ENCODE measurements at places on chromosomes 2 and 18.

- no peak for DNase-seq
These were observed 72.5 kb upstream of the HDAC4 start for GRCh38 chr2:239473211-239473805.

DNA sequence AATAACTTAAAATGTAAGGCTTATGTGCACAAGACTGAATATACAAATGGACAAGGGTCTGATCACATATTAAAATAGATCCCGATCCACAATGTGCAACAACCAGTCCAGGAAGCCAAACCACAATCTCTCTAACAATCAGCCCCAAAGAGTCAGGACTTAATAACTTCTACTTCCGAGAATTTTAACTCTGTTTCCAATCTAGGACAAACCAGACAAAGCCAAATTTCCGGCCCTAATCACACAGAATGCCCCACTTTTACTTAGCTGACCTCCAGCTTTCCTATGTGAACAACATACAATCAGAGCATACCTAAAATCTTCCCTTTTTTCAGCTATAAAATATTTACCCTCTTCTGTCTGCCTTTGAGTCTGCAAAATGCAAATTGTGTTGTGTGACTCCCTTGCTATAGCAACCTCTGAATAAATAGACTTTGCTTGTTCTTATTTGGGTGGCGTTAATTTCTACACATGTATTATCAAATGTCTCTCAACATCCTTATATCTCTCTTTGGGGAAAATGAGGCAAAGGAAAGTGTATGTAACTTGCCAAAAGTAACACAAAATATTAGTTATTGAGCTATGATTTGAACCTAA, 381.9 kb upstream of the MC4R start:
- DNase-seq, result no peak

DNA sequence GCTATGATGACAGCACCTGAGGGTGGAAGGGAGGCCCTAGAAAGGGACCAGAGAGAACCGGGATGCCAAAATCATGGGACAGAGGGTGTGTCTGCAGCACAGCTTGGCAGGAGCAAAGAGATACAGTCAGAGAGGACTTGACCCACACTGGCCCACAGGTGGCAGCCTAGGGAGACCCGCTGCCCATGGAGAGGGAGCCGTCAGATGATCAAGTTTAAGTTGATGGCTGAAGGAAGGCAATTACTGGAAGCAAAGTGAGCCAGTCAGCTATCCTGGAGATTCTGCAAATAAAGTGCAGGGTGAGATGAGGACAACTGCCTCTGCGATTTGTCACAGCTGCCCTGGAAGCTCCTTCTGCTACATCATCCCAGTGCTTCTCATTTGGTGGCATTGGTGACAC, 74.0 kb downstream of the CMPK2 start:
- DNase-seq, result no peak

DNA sequence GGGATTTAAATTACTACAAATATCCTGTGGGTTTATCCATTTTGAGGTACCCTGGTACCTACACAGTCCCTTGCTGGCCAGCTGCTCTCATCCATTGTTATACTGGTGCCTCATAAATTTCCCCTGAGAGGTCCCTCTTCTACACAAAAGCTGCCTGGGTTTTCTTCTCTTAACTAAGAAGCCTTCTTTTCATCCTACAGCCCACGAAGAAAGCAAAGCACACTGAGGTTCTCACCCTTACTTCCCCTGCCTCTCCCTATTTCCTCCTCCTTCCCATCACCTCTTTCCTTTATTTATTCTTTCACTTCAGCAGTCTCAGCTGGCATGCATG, 154.9 kb downstream of the CSRNP3 start:
- DNase-seq, result no peak

- DNase-seq, result no peak
These were observed 145.1 kb downstream of the ASB1 start for GRCh38 chr2:238571661-238572372.

DNA sequence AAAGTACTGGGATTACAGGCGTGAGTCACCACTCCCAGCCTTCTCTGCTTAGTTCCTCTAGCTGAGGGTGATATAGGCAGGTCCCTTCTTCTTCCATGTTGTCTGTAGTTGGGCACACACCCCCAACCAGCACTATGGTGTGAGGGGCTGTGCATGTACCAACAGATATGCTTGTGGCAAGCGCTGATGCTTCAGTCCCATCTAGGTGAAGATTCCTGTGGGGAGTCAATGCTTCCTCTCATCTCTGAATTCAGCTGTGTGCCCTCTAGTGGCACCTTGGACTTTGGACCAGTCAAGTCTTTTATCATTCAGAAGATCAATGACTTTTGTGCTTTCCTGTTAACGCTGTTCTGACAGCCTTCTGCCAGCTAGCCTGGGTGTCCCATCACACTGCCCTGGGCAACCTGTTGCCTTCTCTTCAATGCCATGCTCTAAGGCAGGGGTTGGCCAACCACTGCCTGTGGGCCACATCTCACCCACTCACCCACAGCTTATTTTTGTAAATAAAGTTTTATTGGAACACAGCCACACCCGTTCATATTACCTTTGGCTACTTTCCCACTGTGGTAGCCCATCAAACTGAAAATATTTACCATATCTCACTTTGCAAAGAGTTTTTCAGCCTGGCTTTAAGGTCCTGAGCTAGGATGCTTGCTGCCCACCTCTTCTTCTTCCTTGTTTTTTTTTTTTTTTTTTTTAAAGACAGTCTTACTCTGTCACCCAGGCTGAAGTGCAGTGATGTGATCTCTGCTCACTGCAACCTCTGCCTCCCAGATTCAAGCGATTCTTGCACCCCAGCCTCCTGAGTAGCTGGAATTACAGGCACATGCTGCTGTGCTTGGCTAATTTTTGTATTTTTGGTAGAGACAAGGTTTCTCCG, 51.0 kb downstream of the NPAS2 start:
- no peak for DNase-seq

DNA sequence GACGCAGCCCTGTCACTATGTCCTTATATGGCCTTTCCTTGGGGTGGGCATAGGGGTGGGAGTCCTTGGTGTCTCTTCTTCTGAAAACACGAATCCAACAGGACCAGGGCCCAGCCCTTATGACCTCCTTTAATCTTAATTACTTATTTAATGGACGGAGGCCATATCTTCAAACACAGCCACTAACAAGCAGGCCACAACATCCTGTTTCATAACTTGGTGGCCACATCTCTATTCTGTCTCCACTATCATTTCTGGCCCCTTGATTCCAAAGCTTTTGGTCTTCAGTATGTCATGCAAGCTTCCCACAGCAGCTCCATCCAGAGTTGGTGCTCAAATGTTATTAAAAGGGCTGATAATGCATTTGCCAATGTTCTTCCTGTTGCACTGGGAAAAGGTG, 287.3 kb upstream of the SMIM21 start:
- DNase-seq, result no peak

DNA sequence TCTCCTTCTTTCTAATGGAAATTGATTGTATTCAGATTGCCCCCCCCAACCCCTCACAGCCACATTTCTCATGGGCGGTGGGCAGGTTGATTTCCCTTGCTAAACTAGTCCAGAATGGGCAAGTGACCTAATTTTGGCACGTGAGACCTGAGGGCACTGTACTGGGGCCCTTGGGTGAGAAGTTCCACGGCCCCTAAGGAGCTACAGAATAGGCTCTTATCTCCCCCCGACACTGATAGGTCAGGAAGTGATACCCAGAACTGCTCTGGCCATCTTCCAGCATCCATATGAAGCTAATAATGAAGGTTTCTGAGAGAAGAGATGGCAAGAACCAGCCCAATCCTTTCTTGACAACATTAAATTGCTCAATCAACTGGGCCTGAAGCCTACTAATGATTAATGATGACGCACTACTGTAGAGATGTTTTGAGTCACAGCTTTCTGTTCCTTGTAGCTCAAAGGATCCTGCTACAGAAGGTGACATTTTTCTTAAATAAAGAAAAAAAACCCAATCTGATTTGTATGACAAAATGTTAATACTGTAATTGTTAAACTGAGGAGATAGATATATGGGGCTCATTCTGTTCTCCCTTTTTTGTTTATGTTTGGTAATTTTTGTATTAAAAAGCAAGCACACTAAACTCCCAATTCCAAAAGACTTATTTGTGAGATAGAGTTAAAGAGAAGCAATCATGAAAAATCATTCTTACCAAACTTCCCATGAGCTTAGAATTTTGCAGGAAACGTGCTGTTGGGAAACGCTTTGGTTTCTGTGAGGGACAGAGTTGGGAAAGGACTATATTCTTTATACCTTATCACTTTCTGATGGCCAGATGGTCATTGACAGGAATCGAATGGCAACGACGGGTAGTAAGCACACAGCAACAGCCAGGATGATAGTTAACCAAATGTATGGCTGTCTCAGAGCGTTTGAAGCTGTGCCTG, 28.2 kb upstream of the NARS1 start:
- peak; percentile 77 for DNase-seq

DNA sequence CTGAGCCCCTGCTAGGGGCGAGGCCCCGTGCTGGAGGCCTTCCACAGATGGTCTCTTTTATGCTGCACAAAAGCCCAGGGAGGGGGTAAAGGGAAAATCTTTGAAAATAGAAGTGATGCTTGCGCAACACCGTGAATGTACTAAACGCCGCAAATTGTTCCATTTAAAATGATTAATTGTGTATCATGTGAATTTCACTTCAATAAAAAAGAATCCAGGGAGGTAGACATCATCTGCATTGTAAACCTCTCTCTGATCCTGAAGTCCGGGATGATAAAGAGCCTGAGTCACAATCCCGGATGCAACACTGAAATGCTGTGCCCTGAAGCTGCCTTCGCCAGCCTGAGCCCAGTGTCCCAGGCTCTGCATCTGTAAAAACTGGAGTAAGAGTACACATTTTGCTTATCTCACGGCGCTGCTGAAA, 107.7 kb upstream of the PPP1CB start:
- no peak for DNase-seq

DNA sequence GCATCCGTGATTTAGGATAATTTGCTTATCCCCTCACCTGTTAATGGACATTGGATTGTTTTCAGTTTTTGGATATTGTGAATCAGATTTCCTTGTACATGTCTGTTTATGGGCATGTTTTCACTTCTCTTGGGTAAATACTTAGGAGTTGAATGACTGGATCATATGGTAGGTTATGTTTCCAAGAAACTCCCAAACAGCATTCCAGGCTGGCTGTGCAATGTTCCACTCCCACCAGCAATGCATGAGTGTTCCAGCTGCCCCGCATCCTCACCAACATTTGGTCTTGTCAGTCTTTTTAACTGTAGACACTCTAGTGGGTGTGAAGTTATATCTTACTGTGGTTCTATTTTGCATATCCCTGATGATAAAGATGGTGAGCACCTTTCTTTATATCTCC, 8.9 kb upstream of the LRRFIP1 start:
- DNase-seq, result no peak

GRCh38 chr2:169561364-169561763, 12.3 kb downstream of the FASTKD1 start:
- DNase-seq, result no peak

DNA sequence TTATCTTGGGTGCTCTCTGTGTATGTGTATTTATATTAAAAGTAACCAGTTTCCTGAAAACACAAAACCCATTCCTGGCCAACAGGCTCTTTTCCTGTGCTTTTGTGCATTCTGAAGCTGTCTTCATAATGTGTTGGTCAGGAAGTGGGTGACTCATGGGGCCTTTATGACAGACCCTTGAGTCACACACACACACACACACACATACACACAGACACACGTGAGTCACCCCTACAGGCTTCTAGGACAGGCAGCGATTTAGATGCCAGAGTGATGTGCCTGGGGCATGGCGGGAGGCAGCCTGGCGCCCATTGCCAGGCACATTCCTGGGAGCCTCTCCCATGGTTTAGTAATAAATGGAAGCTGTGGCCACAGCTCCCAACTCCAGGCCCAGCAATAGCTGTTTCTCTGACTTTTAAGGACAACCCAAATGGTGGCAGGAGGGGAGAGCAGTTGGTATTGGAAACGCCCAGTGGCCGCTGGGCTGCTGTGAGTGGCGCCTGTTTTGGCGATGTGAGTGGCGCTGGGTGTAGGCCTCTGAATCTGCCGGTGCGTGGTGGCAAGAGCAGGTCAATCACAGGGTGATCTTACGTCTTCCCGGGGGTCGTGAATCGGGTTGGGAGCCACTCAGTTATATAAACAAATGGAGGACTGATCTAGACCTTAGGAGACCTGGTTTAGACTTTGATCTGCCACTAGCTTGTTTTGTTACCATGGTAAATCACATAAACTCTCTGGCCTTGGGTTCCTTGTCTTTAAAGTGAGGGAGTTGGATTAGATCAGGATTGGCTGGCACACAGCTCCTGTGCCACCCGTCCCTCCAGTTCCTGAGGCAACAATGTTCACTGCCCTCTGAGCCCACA, 150.7 kb upstream of the DLX2 start:
- no peak for DNase-seq

DNA sequence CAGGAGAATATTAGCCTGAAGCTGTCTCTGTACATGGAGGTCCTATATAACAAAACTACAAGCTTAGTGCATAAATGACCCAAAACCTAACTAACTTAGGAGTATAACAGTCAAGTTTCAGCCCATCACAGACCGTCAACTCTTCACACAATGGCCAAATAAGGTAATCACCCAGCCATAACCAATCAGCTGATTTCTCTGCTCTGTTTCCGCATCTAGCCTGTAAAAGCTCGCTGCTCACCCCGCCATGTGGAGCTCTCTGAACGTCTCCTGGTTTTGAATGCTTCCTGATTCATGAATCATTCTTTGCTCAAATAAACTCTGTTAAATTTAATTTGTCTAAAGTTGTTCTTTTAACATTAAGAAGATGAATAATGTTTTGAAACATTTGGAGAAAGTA, 593.6 kb downstream of the TMX3 start:
- no peak for DNase-seq

DNA sequence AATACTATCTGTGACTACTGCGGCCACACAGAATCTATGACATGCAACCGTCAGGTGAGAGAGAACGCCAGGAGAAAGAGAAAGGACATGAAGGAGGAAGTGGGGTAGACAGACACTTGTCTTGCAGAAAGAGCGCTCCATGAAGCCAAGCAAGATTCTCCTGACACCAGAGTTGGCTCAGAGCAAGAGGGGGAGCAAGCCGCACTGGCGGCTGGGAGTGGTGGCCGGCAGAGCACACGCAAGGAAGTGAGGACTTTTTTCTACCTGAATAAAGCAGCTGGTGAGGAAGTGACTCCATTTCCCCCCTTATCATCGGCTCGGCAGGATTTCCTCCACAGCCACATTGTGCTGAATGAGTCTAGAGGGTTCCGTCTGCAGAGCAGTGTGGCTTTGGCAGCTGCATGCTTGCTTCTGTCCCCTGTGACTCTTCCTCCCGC, 181.6 kb downstream of the BCL2 start:
- DNase-seq, result no peak

All from hematopoietic multipotent progenitor cell treated with erythropoietin and hydrocortisone succinate and interleukin-3 and kit ligand, for 15 days (in vitro differentiated cells).